ENCODE measurements at places on chromosomes 6 and 20. TPM values are rescaled to one million over a fixed set of nuclear protein-coding genes. Genes with fewer than 3 reads are reported as not detected.

NRSN1 gene
- total RNA-seq = not detected

APCDD1L gene
- total RNA-seq = 36.9 TPM

MUC22 gene
- total RNA-seq = not detected

TRAM2 gene
- 64.6 TPM for total RNA-seq

LY6G6D gene
- not detected for total RNA-seq

GPR31 gene
- total RNA-seq = not detected

XKR7 gene
- not detected for total RNA-seq

Data from myometrial cell (primary cell).